ENCODE measurements at places on chromosomes 7 and 10.

GRCh38 chr7:157486007-157486755 lies 149.4 kb downstream of the DNAJB6 start:
- H3K4me3 ChIP-seq = no peak overlapping the region
- H3K27me3 ChIP-seq = no peaks in the 10 kb centered on the region
- no peak overlapping the region for H3K27ac ChIP-seq
- DNase-seq = no peak
- peaks cover 19% of the 10 kb centered on the region for H3K4me1 ChIP-seq

GRCh38 chr10:102919246-102919959 lies 1.3 kb downstream of the CNNM2 start:
- H3K27ac ChIP-seq = no peak overlapping the region
- no peaks in the 10 kb centered on the region for H3K27me3 ChIP-seq
- no peaks in the 10 kb centered on the region for H3K36me3 ChIP-seq
- peaks cover 22% of the 10 kb centered on the region for H3K4me1 ChIP-seq
- peak overlapping the region; percentile 85 for H3K4me3 ChIP-seq
- DNase-seq = no peak

- DNase-seq = no peak
- no peaks in the 10 kb centered on the region for H3K36me3 ChIP-seq
- H3K4me1 ChIP-seq = no peaks in the 10 kb centered on the region
- H3K27me3 ChIP-seq = no peaks in the 10 kb centered on the region
- H3K27ac ChIP-seq = no peak overlapping the region
- H3K4me3 ChIP-seq = no peak overlapping the region
These were observed 63.4 kb downstream of the KIAA1217 start for GRCh38 chr10:24272374-24272773.

- no peak overlapping the region for H3K27ac ChIP-seq
- H3K27me3 ChIP-seq = no peaks in the 10 kb centered on the region
- DNase-seq = peak; percentile 65
These were observed 229.5 kb upstream of the FZD1 start for GRCh38 chr7:91034459-91035368.

DNA sequence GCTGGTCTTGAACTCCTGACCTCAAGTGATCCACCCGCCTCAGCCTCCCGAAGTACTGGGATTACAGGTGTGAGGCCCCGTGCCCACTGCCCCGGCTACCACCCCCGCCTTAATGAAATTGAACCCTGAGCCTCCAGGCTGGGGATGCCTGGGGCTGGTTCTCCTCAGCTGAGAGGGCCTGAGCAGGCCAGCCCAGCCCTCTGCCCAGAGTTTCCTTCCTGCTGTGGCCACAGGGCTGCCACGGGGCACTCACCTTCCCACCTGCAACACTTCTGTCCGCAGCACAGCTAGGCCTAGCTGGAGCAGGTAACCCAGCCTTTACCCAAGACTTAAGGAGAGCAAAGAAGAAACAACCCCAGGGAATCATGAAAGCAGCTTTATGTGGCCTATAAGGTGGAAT lies 78.1 kb upstream of the ANLN start:
- H3K4me1 ChIP-seq = no peaks in the 10 kb centered on the region
- no peak overlapping the region for H3K4me3 ChIP-seq
- no peak overlapping the region for H3K27ac ChIP-seq
- H3K36me3 ChIP-seq = no peaks in the 10 kb centered on the region
- DNase-seq = no peak
